ENCODE measurements at places on chromosomes 12 and 14.

- DNase-seq = no peak
Observed at GRCh38 chr12:107560165-107560898, 125.3 kb upstream of the PWP1 start.

DNA sequence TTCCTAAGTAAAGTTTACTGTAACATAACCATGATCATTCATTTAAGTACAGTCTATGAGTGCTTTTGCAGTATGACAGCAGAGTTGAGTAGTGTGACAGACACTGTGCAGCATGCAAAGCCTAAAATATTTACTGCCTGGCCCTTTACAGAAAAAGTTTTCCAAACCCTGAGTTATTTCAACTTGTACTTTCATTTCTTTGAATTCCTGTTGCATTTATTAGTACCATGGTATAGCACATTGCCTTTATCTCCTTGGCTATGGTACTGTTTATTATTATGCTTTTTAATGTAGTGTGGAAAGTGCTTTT is 6.2 kb downstream of the ARHGAP5 start:
- DNase-seq = no peak

- no peak for DNase-seq
Observed at GRCh38 chr14:65915125-65915524, 502.6 kb downstream of the FUT8 start.

DNA sequence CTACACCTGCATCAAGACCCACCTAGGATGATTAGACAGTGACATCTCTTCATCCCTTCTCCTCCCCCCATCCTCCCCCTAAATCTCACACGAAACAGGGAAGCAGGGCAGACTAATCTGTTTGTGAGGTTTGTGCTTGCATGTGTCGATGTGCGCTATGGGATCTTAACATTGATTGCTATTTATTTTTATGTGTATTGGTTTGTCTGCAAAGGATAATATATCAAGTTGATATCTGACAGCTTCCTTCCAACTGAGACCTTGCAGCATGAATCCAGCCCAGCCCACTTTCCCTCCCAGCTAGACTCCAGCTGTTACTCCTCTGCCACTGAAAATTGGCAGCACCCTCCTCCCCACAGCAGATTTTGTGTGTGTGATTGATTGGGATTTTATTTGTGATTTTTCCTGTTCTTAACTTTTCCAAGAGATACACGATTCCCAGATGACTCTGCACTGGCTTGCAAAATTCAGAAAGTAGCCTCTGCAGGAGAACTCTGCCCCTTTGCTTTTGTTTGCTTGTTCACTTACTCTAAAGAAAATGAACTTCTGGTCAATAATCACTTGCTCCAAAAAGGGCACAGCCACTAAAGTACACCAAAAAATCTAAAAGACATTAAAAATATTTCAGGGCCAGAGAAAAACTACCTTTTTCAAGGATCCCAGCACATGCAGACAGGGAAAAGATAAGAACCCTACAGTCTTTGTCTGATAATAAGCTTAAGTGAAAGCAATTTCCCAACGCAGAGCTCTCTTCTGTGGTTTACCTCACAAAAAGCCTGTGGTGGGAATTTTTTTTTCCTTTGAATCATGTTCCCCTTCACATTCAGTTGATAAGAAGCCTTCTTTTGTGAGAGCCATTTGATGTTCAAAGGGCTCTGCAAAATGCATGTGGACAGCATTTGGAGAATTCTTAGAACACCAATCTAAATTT is 222.1 kb downstream of the RPS29 start:
- DNase-seq = no peak

DNA sequence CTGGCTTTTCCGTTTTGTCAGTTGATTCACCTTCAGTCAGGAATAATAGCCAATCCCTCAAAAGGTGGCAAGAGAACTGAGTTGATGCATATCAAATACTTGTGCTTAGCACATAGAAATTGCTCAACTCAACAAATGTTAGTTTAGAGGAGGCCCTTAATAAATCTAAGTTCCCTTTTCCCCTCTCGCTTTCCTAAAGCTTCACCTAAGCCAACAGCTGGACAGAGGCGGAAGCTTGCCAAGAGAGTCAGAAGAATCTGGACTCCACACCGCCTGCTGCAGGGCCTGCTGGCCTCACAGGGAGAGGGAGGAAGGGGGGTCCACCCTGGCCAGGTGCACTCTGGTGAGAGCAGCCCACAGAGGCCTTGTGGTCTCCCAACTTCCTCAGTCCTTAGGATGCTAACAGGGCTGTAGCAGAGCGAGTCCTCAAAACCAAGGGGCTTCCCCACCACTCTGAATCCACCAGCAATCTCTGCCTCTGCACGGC is 213.1 kb downstream of the CHST11 start:
- DNase-seq = no peak

- no peak for DNase-seq
Observed at GRCh38 chr12:21559855-21560569, 33.9 kb downstream of the SPX start.

GRCh38 chr14:42778984-42779383 is 1172.3 kb downstream of the LRFN5 start:
- DNase-seq = no peak

Data from Ammon's horn (tissue), 1 donor.